ENCODE measurements at places on chromosomes 5 and 9.
A peak's percentile ranks its signal among the peaks of the same experiment; 100 is the strongest.

GRCh38 chr5:168176251-168176650 is 115.2 kb upstream of the WWC1 start:
- DNase-seq: no peak

- DNase-seq: no peak
Observed at GRCh38 chr5:115388240-115388639, 91.8 kb upstream of the CCDC112 start.

DNA sequence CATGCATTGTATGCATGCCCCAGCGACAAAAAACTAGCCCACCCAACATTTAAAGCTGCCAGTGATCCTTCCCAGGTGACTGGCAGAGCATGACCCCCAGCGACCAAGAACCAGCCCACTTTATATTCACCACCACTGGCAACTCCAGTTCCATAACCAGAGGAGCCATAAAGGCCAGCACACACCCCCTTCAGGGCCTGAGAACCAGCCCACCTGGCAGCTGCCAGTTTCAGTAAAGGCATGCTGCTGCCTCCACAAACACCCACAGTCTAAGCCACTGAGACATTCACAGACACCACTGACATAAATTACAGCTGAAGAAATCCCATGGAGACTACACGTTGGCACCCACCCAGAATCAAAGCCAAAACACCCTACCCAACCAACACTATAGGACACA is 46.9 kb upstream of the RGS7BP start:
- DNase-seq: no peak

DNA sequence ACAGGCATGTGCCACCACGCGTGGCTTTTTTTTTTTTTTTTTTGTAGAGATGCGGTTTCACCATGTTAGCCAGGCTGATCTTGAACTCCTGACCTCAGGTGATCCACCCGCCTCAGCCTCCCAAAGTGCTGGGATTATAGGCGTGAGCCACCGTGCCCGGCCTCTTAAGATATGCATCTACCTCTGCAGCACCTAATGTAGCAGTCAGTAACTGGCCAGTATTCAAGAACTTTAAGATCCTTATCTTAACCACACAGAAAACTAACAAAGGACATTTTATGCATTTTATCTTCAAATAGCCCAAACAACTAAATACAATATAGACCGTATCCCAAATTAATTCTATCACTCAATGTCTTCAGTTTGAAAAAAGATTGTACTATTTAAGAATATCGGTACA is 618.7 kb downstream of the TLE1 start:
- peak; percentile 34 for DNase-seq

- peak; percentile 47 for DNase-seq
Observed at GRCh38 chr9:16870596-16871335, at the start of gene BNC2. Gene BNC2 (minus strand): TSS chr9:16870670. CDS start chr9:16870648, 22 bp downstream.

GRCh38 chr9:125271081-125271480 is 9.5 kb downstream of the GAPVD1 start:
- no peak for DNase-seq

- DNase-seq: no peak
Observed at GRCh38 chr5:109416882-109417281, 7.1 kb upstream of the PJA2 start.

DNA sequence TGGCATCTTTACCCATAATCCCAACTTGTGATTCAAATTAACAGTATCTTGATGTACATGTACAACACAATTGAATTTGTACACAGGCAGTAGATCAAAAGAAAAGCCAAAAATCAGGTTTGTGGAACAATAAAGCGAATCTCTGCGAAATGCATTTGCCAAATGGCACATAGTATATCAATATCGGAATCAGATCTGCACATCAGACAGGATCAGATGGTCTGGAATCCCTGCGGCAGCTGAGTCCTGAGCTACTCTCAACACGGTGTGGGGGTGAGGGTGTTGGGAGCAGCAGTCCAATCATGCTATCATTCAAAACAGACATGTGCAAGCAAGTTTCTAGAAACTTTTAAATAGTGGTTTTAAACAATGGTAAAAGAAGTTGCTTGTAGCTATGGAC is 358.3 kb downstream of the SEMA5A start:
- no peak for DNase-seq

DNA sequence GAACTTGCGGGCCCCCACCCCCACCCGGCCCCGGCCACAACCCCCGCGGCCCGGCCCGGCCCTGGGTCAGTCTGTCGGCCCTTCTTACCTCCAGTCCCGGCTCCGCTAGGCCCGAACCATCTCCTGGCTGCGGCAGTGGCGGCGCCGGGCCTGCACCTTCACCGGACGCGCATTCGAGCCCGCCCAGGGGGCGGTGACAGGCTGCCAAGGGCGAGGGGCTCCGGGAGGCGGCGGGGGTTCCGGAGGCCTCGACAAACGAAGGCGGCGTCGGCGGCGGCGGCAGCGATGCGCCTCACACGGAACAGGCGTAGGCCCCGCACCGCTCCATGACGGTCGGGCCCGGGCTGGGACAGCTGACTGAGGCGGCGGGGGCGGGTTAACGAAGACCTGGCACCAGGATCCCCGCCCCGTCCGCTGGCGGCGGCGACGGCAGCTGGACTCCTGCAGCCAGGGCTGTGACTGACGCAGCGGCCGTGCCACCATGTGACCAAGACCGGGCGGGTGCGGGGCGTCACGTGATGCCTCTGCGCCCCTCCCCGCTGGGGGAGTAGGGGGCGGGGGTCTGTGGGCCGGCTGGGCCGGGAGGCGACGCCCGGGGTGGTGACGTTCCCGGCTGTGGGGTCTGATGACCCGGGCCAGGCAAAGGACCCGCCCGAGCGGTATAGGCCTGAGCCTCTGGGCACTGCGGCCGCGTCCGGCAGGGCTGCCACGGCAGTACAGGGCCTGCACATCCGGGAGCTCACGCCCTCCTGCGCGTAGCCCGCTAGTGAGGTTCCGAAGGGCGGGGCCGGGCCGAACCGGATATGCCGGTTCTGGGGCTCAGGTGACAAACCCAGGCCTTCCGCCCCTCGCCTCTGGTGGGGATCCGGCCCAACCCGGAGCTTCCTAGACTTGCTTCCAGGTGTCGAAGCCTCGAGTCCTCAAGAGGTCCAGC is at the start of gene AFF4:
Gene AFF4, minus strand, starts transcription at position 464 of the 934 bp plus-strand sequence. CDS start 26,445 bp downstream, outside the sequence.
- DNase-seq: peak; percentile 97

DNA sequence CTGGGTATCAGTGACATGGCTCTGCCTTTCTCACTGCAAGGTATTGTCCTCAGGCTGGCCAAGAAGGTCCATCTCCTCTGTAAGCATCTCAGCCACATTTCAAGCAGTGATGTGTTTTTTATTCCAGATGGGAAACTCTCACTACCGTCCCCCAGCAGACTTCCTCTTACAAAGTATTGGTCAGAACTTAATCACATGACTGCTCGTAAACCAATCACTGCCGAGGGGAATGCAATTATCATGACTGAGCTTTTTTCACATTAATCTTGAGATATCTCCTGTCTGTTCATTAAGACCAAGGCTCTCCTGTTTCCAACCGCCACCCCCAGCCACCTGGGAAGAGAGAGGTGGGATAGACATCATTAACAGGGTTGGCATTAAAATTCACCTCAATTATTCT is 76.4 kb downstream of the BNC2 start:
- no peak for DNase-seq

Data from trophoblast cell (in vitro differentiated cells and primary cell).